H54 (cell line): ENCODE measurements at places on chromosomes 13 and 19.

- no peak for DNase-seq
Observed at GRCh38 chr19:30228113-30228834, 143.9 kb upstream of the ZNF536 start.

GRCh38 chr13:22422712-22423111 is 751.8 kb downstream of the FGF9 start:
- DNase-seq: no peak

- no peak for DNase-seq
Observed at GRCh38 chr13:51978796-51979556, 32.3 kb downstream of the ATP7B start.

DNA sequence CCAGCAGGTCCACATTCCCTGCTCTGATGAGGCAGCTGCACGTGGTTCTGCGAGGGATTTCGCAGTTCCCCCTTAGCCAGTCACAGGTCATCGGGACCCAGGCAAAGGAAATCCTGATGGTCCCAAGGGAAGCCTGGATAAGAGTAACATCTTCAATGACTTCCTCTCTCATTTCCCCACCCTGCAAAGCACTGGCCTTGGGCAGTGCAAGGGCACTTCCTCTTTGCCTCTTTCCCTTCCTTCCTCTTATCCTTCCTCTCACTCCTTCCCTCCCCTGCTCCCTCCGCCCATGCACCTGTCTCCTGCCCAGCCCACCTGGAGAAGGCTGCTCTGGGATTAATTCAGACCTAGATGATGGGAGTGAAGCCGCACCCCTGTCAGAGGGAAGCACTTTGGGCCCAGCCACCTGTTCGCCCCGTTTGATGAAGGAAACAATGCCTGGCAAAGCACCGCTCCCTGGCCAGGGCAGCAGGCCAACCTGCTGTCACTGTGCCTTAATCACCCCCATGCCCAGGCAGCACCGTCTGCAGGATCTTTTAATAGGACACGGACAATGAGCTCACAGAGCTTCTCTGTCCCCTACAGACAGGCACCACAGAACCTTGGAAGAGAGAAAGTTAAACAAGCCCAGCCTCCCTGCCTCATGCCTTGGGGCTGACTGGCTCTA is 113.5 kb upstream of the PABPC3 start:
- no peak for DNase-seq

DNA sequence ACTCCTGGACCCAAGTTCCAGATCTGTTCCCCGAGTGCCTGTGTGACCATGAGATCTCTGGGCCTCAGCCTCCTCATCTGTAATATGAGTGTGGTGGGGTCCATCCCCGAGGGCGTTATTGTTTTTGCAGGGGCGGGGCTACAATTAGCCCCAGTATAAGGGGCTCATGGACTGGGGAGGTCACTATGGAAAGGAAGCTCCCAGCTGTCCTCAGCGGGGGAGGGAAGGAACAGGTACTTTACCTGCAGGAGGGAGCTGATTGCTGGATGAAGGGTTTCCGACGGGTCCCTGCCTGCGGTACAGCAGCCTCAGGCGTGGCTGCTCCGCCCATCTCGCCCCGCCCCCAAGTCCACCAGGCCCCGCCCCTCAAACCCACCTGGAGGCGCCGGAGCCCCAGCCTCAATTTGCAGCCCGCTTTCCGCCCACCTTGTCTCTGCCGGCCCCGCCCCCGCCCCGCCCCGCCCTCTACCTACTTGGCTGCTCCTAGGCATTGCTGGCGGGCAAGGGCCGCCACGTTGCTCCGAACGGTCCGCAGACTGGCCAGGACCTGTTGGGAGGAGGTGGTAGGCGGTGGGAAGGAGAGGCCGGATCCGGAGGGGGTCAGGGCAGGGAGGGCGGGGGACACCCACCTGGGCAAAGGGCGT is 5.5 kb downstream of the PDE4C start:
- DNase-seq: no peak

- no peak for DNase-seq
Observed at GRCh38 chr13:33119022-33119781, 103.0 kb downstream of the KL start.

DNA sequence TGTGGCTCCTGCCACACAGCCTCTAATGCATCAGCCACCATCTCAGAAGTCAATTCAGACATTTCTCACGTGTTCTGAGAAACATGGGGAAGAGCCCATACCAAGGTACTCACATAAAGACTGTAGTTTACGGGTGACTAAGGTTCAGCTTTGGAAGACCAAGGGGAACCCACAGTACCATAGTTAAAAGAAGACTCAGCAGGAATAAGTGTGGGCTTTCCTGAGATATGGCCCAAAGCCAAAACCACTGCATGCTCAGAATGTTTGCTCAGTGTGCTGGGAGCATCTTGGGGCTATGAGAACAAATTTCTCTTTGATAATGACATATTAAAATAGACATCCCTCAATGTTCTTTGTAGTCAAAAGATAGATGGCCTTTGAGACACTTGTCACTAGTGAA is 283.8 kb downstream of the DCT start:
- peak; percentile 30 for DNase-seq

- no peak for DNase-seq
Observed at GRCh38 chr13:101111894-101112293, 304.4 kb downstream of the NALCN start.

GRCh38 chr13:111908361-111908760 is 158.6 kb upstream of the SOX1 start:
- no peak for DNase-seq

GRCh38 chr19:53365899-53366493 is 491 bp downstream of the ZNF525 start:
- DNase-seq: no peak

GRCh38 chr19:9972103-9972502 is 35.8 kb upstream of the OLFM2 start:
- DNase-seq: no peak

DNA sequence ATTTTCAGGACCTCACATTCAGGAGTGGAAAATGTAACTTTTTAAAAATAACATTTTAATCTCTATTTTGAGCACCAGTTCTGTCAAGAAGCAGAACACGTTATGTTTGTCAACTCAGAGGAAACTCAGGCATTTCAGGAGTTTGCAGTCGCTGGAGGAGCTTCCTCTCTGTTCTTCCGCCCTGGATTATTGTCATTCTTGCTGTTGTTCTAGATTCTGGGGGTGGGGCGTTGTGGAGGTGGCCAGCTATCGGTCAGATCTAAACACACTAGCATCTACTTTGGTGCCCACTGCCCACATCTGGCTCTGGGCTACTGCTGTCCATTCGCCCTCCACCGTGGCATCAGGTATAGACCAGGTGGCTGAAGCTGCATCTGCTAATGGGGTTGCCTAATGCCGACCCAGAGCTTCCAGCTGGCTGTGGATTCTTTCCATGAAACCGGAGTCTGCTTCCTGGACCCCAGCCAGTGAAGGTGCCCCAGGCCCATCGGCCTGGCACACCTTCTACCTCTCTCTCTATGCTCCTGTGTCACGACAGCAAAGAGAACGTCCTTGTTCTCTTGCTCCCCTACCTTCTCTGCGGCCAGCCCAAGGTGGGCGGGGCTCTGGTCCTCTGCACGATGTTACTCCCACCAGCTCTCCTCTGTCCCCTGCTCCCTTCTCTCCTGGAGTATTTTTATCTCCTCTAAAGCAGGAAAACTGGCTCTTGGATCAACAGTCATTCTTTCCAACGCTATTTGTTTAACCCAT is 36.7 kb upstream of the DGKH start:
- DNase-seq: no peak

DNA sequence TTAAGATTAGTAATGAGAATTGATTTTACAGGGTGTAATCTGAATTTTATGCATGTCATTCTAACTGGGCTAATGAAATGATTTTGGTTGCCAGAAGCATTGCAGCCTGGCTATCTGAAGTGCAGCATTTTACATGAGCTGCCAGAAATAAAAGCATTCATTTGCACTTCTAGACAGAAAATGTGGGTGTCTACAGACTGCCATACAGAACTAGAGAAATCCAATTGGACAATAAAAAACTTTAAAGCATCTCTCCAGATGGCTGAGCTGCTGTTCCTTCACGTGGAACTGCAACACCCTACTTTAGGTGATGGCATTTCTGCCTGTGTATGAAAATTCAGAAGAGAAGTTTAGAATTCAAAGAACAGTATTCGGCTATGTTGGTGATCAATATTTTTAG is 450.1 kb upstream of the SLITRK1 start:
- no peak for DNase-seq

DNA sequence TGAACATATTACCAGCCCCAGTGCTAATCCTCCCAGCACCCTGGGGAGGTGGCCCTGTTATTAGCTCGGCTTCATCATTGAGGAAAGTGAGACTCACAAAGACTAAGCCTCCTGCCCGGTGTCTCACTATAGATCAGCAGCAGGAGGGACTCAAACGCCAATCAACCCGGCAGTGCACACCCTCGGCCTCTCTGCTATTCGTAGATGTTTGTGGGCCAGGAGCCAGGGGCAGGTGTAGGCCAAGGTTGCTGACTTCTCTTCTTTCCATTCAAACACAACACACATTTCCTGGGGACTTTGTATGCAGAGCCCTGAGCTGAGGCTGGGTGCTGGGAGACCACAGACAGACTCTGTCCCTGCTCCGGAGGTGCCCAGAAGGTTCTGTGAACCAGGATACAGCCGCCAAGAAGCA is 9.4 kb upstream of the SBK3 start:
- no peak for DNase-seq

DNA sequence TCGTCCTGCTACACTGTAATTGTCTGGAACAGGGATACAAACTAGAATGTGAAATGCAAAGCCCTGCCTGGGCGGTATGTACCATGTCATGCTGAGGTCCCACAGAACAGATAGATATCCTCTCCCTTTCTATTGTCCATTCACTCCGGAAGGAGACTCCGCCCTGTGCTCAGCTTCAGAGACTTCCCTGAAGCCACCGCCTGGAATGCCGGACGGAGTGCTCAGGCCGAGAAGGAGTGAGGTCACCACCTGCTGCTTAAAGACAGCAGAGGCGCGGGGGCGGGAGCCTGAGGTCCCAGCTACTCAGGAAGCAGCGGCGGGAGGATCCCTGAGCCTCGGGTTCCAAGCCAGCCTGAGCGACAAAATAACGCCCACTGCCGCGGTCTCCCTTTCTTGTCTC is 890 bp upstream of the ZNF611 start:
- DNase-seq: no peak

DNA sequence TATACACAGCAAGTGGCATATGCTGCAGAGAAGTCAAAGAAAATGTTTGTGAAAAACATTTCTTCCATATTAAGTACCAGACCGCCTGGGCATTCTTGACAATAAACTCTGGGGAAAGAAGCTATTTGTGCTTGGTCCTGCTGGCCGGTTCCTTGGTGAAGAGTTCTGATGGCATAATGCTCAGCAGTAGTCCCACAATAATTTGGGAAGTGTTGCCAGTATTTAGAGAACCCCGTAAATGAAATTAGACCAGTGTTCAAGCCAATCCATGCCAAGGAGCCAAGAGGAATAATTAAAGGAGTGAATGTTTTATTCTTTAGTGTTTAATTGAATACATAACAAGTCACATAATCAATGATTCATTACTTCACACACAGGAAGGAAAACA is 6.3 kb downstream of the KCTD12 start:
- DNase-seq: no peak

DNA sequence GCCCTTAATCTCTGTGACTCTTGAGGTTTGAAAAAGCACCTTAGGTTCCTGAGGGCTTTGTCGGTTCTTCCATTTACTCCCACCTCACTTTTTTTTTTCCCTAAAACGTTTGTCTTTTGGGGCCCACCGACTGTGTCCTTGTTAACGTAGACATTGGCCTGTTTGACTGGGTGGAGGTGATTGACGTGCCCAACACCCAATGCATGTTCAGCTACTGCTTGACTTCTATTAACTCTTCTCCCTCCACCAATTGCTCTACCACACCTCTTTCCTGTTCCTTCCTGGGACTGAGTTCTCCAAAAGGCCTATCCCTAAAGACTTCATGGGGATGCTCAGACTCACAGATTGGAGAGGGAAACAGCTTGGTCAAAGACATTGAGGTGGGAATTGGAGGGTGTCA is 17.3 kb downstream of the CKM start:
- DNase-seq: no peak

DNA sequence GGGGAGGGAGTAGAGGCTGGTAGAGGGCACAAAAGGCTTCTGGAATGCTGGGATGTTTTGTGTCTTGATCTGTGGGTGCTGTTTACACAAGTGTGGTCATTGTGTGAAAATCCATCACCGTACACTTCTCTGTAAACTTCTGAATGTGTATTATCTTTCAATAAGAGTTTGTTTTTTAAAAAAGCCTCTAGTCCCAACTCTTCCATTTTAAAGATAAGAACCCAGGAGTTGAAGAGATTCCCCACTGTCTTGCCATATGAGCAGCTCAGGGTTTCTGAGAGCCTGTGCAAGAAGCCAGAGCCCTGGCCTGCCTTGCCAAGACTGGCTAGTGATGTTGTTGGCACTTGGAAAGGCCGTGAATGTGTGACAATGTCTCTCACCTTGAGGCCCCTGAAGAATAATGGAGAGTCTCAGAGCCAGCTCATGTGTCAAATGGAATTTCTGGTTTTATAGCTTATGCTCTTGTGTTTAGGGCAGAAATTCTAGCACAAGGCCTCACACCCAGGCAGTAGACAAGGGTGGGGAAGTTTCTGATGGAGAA is 57.5 kb upstream of the NPAS1 start:
- no peak for DNase-seq

- peak; percentile 82 for DNase-seq
Observed at GRCh38 chr19:18657590-18658365, 20.9 kb downstream of the KLHL26 start.

GRCh38 chr13:43787518-43787891 is 733 bp upstream of the ENOX1 start:
- no peak for DNase-seq

GRCh38 chr19:45008552-45008951 is 7.3 kb downstream of the RELB start:
- DNase-seq: no peak

DNA sequence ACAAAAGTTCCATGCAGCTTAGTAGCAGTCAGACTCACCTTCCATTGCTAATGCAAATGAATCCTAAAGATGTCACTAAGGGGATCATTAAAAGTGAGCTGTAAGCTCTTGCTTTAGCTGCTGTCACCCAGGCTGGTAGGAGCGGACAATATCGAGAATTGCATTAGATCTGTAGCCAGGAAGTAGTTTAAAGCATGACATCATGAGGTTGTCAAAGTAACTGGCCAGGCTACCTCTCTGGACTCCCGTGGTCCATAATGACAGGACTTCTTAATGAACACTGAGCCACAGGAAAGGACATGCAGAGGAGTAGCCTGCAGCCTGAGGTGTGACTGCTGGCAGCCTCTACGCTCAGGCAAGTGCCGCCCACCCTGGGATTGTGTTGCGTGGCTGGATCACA is 522.3 kb upstream of the NBEA start:
- DNase-seq: no peak

GRCh38 chr19:47309038-47309437 is 623 bp upstream of the C5AR1 start:
- DNase-seq: no peak

GRCh38 chr13:98869408-98870090 is 108.3 kb downstream of the DOCK9 start:
- DNase-seq: no peak

GRCh38 chr19:947707-948539 is 22.1 kb downstream of the ARID3A start:
- no peak for DNase-seq

- no peak for DNase-seq
Observed at GRCh38 chr13:93284064-93284463, 57.5 kb downstream of the GPC6 start.
